ENCODE measurements at places on chromosomes 2 and 18.

GRCh38 chr2:188897096-188897495 lies 77.1 kb upstream of the COL3A1 start:
- no peak for DNase-seq

DNA sequence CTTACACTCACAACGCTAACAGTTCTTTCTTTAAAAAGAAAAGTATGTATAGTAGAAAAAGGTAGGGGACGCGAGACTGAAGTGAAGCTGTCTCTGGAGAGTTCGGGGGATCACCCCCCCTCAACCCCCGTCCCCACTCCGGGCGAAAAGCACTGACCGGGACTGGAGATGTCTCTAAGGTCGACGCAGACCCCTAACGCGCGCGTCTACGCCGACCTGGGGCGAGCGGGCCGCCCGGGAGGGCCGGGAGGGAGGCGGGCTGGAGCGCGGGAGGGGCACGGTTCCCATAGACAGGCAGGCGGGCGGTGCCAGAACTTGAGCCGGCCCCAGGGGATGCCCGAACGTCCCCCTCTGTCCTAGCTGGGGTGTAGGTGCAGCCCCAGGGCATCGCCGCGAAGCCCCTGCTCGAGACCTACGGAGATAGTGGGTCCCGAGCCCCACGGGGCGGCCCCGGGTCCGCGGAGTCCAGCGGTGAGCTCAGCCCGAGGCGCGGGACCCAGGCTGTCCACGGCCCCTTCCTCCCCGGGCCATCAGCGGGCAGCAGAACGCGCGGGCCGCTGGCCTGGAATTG lies 82.2 kb downstream of the CHRNA1 start:
- DNase-seq, result peak; percentile 51

GRCh38 chr2:36387258-36387916 lies 31.8 kb downstream of the CRIM1 start:
- no peak for DNase-seq

GRCh38 chr2:20427931-20428526 lies 18.8 kb upstream of the RHOB start:
- no peak for DNase-seq

DNA sequence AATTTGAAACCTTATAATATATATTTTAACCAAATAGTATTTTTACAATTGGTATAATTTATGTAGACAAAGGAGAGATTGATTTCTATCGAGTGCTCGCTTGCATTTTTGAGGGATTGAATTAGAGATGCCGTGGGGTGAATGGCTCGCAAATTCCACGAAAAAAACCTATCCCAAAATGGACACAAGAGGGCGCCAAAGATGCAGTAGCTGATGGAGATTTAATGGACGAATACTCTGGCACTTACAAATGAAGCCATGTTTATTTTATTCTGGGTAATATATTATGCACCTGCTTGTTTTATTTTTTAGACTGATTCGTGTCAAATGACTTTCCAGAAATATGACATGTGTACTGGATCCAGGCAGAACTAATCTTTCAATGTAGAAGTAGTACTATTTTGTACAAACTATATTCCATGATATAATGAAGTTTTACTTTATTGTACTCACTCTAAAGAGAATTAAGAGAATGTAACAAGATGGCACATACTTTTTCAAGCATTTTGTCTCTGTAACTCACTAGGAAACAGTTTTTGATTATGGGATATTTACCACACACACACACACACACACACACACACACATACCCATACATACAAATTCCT lies 505.4 kb downstream of the PLCL1 start:
- DNase-seq, result peak; percentile 63
